Stimulated activated naive CD4-positive, alpha-beta T cell (primary cell): ENCODE measurements at places on chromosomes 7 and 10.

- no peak for DNase-seq
These were observed 57.0 kb upstream of the DNAJB6 start for GRCh38 chr7:157279741-157280215.

DNA sequence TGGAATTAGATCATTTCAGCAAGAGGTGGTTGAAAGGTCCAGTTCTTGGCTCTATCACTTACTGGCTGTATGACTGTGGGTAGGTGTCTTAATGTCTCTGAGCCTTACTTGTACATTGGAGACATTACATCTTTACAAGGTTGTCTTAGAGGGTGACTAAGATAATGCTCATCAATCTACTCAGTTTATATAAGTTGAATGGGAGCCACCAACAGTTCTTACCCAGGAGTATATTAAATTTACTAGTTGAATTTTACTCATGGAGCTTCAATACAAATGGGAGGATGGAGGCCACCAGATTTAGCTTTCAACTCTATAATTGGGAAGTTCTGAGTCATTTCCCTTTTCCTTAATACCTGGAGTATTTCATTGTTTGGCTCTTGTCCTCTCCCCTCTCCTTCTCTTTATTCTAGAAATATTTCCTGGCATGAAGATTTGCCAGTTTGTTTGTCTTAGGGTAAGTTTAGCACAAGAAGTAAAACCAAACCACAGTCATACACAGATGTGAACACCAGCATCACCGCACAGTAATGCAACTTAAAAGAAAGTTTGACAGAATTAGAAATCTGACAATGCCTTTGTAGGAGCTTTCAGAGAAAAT lies 222.8 kb downstream of the LRMDA start:
- no peak for DNase-seq

DNA sequence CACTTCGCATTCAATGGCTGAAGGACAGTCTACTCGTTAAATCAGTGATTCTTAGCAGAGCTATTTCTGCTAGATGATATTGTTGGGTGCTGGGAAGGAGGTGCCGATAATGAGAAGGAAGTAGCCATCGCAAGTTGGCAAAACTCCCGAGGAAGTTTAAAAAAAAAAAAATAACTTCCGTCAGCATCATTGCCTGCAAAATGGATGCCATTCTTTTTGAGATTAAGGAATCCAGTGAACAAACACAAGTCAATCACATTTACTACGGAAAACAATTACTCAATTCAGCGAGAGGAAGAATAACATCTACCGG lies 74.4 kb upstream of the SFMBT2 start:
- peak; percentile 54 for DNase-seq

GRCh38 chr10:124385627-124386185 lies 33.0 kb downstream of the OAT start:
- no peak for DNase-seq

- no peak for DNase-seq
These were observed 2.9 kb downstream of the ELN start for GRCh38 chr7:74030861-74031260.

DNA sequence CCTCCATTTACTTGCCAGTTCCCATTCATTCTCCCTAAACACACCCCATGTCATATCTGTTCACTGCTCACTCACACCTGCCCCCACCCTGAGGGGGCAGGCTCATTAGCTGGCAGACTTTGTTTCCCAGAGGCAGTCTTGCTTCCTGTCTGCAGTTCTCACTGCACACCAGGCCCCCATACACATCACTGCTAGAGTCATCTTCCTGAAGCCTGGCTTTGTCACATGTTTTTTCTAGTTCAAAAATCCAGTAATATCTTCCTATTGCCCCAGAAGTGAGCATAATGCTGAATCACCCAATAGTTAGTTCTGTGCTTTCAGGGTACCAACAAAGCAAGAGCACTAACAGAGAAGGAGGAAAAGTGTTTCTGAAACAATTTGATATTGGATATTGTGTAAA lies 1.9 kb downstream of the LRRC72 start:
- DNase-seq, result no peak

DNA sequence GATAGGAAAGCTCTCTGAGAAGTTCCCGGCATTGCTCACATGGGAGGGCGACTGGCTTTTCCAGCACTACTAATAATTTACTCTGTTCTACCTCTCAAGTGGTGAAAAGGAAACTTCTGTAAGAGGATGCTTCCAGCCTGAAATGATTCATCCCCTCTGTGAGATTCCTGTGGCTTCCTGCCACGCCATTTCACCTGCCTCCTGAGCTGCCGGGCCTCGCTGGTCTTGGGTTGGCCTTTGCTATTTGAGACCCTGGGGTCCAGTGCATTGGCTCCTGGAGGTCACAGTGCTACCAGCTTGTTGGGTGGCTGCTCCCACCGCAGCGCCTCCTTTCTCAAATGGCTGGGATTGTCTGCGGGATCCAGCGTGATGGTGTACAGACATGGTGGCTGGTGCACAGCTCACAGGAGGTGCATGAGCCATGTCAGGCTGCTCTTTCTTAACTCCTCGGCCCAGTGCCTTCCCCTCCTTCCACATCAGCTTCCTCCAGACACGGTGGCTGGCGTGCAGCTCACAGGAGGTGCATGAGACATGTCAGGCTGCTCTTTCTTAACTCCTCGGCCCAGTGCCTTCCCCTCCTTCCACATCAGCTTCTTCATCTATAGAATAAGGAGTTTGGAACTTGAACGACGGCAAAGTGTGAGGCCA lies 42.9 kb upstream of the PCBD1 start:
- DNase-seq, result no peak

GRCh38 chr7:146433501-146433900 lies 316.9 kb downstream of the CNTNAP2 start:
- DNase-seq, result no peak

- DNase-seq, result no peak
These were observed 70.8 kb downstream of the GRK5 start for GRCh38 chr10:119278126-119278709.

DNA sequence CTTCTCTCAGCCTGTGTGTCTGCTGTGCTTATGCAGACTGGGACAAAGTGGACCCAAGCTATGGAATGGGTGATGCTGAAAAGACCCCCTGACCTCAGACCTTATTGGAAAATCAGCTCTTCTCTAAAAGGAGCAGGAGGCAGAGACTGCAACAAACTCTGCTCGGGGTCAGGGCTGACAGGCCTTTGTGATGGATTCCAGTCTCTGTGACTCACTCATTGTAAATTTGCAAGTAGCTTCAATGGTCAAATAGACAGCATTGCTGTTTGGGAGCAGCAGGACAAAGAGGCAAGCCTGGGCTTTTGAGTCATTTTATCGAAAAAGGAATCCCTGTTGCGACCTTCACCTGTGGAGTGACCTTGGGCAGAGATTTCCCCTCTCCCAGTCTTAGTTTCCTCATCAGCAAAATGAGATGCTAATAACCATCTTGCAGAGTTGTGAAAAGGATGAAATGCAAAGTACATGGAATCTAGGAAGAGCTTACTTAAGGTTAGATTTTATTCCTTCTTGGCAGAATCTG lies 26.1 kb upstream of the GPR26 start:
- DNase-seq, result no peak

DNA sequence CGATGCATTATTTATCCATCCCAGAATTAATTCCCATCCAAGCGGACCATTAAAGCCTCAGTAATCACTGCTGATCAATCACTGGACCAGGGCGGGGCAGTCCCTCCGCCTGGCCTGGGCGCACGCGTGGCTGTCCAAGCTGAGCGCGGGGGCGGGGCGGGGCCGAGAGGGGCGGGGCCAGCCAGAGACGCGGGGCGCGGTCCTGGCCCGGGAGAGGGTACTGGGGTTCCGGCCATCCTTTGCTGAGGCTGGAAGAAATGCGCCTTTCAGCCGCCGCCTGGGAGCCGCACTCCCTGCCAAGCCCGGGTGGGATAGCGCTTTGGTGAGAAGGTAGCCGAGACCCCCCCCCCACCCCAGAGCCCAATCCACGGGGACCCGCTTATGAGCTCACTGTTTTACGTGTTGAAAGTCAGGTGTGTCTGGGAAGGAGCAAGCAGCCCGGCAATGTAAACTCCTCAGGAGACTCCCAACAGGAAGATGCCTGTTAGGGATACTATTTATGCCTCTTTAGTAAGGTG lies at the start of gene ARHGAP22:
Gene ARHGAP22, minus strand, starts transcription at position 83 of the 518 bp plus-strand sequence. CDS start 277 bp downstream, outside the sequence.
- no peak for DNase-seq

- no peak for DNase-seq
These were observed 8.0 kb downstream of the DLX5 start for GRCh38 chr7:97016381-97017191.

DNA sequence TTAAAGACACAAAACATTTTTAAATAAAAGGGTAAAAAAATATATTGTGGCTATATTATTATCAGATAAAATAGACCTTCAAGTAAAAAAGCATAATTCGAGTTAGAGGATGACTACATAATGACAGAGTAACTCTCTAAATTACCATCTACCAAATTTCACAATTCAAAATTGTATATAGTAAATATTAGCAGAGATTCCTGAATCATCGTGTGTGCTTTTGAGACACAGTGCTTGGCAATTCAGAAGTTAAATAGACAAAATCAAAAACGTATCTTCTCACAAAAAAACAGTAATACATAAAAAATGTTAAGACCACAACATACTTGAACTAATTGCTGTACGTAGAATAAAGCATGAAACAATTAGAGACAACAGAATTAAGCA lies 110.4 kb downstream of the AHR start:
- DNase-seq, result no peak

GRCh38 chr10:7872041-7872442 lies 53.7 kb downstream of the TAF3 start:
- DNase-seq, result no peak

GRCh38 chr7:36726806-36727503 lies 2.7 kb upstream of the AOAH start:
- DNase-seq, result no peak

GRCh38 chr7:48621076-48621475 lies 303.3 kb upstream of the CDC14C start:
- DNase-seq, result no peak

DNA sequence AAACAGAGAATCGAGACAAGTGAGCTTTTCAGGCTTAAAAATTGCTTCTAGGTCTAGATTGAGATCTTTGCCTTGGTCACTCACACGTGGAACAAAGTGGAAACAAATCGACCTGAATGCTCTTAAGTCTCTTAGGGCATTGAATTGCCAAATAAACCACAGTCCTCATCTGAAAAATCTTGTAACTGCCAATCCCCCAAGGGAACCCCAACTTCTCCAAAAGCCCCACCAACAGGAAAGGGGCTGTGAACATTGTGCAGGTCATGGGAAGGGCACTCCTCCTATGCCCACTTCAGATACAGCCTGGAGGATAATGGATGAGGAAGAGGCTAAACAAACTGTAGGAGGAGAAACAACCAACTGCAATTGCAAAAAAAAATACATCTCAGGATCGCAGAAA lies 91.3 kb downstream of the DGKI start:
- no peak for DNase-seq

DNA sequence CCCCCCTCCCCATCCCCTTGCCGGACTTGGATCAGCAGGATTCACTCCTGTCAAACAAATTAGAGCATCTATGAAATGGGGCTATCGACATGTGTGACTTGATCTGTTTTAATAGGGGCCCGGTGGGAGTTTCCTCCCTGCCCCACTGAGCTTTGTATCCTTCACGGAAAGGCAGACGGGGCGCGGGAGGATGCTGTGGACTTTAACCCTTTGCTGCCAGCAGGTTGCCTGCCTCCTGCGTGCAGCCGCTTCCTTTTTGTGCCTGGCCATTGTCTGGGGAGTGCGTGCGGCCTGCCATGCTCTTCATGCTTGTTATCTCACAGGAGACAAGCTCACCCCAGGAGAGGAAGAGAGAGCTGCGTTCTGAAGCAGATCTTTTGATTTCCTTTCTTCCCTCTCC lies 512.8 kb upstream of the GALNT17 start:
- no peak for DNase-seq

GRCh38 chr7:115822380-115822779 lies 208.2 kb downstream of the TFEC start:
- DNase-seq, result no peak

- no peak for DNase-seq
These were observed 56.1 kb upstream of the ELMO1 start for GRCh38 chr7:37504801-37505200.

GRCh38 chr10:62050893-62051433 lies 149.5 kb downstream of the ARID5B start:
- DNase-seq, result peak; percentile 65

- DNase-seq, result no peak
These were observed 312 bp downstream of the PDCD11 start for GRCh38 chr10:103396789-103397087.

DNA sequence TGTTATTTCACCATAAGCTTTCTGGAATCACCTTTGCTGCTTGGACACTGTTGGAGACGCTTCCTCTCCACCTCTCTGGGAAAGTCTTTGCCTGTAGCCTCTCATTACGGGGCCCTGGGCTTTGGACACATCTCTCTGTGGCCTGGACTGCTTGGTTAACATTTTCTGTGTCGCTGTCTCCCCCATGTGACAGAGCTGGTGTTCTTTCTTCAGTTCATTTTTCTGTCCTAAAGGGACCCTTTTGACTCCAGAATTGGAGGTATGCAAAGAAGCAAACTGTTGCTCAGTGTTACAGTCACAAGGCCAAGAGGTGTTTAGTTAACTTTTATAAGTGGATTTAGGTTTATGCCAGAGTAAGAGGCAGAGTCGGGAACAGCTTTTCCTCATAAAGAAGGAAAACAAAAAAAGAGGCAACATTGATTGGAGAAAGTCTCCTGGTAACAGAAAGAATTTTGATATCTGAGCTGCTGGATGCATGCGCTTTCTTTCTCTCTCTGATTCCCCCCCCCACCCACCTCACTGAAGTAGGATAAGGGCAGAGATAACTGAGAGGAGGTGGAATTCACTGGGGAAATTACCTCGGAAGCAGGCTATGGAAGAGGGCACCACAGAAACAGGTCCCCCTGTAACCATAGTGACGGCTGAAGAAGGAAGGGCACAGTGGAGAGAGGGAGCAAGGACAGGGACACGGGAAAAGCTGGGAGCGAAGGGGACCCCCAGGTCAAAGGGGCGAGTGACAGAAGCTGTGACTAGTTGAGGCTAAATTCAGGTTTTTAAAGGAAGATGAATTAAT lies 57.8 kb downstream of the LGI1 start:
- no peak for DNase-seq

- peak; percentile 51 for DNase-seq
These were observed 9.8 kb downstream of the SAP25 start for GRCh38 chr7:100563809-100564400.

- DNase-seq, result no peak
These were observed 1053.3 kb downstream of the SORCS1 start for GRCh38 chr10:106111246-106111645.
